ENCODE measurements at places on chromosomes 6 and 20.

- no peak for DNase-seq
These were observed 223.0 kb upstream of the LRFN2 start for GRCh38 chr6:40810171-40810570.

- peak; percentile 4 for DNase-seq
These were observed 110.5 kb downstream of the IRF4 start for GRCh38 chr6:501891-502601.

- DNase-seq, result no peak
These were observed 278.7 kb upstream of the RNF217 start for GRCh38 chr6:124683507-124683906.

GRCh38 chr6:82612475-82613039 is 248.9 kb downstream of the TPBG start:
- no peak for DNase-seq

- no peak for DNase-seq
These were observed 71.8 kb downstream of the TNFAIP3 start for GRCh38 chr6:137938770-137939379.

DNA sequence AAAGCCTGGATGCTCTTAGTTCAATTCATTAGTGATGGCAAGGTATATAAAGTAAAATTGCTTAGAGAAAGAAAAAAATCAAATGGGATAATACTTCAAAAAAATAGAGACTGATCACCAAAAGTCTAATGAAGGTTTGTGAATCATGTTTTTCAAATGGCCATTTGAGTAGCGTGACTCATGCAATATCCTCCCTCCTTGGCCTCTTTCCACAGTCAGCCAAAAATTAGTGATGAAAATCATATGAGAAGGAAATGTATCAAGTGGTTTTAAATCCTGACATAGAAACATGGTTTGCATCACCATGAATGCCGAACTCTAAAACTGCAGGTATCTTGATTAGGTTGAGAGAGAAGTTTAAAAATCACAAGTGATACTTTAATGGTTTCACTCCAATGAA is 1.2 kb upstream of the COL19A1 start:
- no peak for DNase-seq

DNA sequence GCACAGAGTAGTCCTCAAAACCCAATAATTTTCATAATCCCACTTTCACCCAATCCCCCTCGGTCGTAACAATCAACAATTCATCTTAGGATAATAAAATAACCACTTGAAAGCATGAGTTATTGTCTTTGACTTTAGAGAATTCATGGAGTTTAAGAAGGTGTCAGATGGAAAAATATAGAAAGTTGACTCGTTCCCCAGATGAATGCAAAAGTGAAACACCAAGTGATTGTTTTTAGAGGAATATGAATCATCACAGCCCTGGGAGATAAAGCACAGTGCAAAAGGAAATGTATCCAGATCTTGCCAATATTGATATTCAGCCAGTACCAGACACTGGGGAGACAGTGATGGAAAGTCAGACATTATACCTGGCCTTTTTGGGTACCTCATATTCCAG is 860.5 kb downstream of the DHX35 start:
- no peak for DNase-seq

DNA sequence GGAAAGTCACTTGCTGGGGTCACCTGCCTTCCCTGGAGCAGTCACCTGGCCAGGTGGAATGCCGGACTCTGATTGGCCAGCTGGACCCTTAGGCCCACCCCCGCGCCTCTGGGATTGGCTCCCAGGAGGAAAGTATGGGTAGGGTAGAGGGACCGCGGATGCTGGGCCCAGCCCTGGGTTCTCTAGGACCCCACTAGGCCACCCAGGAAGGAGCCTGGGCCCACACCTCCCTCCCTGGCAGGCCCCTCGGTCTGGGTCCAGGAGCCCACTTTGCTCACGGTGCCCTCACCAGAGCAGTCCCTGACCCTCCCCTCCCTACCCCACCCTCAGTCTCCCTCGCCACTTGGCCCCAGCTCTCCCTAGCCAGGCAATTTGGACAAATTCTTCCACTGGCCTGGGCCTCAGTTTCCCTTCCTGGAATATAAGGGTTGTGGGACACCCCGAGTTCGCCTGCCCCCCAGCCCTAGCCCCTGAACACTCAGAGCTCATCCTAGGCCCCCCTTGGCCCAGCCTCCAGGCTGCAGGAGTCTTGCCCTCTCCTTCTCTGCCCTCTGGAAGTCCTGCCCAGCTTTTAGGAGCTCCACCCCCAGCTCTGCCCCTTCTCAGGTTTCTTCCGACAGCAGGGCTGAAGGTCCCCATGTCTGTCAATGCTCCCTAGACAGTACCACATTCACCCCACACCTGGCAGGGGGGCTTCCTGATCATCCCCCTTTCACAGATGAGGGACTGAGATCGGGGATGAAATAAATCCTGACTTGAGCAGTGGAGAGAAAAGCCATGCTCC is 299.6 kb downstream of the TAF4 start:
- DNase-seq, result peak; percentile 24

GRCh38 chr6:37495244-37495934 is 4.3 kb downstream of the CCDC167 start:
- no peak for DNase-seq

- no peak for DNase-seq
These were observed 4.5 kb upstream of the COL9A3 start for GRCh38 chr20:62812181-62812906.

DNA sequence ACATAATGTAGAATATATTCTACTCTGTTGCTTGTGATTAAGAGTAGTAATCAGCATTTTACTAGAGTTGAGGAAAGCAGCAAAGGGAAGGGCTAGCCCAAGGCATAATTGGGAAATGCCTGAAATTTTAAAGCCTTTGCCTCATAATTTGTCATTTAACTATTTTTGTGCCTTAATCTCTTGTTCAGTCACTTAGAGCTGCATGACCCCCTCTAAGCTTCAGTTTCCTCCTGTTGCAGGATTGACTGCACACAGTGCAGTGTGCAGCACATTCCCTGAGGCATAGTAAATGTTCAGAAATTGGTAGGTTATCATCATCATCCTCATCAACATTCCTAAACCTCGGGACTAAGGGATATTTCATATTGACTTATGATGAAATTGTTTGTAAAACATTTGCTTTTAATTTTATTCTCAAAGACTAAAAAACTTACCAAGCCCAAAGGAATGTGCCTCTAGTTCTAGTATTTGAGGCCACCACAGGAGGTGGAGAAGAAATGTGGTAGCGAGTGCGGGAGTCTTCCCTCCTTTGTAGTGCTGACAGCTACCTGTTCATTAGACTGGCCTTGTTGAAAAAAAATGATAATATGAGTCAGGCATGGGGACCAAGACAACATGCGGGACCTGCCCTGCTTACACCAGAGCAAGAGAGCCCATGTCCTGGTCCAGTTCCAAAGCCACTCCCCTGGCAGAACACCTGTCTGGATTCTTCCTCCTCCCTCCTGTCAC is 14.8 kb upstream of the TENT5A start:
- DNase-seq, result no peak
